Naive thymus-derived CD8-positive, alpha-beta T cell (primary cell): ENCODE measurements at places on chromosomes 4 and X. TPM values are rescaled to one million over a fixed set of nuclear protein-coding genes. Genes with fewer than 3 reads are reported as not detected.

RTL9 gene
- polyA plus RNA-seq: not detected

TLR6 gene
- not detected for polyA plus RNA-seq

POF1B gene
- polyA plus RNA-seq: not detected

CT55 gene
- not detected for polyA plus RNA-seq

DNA sequence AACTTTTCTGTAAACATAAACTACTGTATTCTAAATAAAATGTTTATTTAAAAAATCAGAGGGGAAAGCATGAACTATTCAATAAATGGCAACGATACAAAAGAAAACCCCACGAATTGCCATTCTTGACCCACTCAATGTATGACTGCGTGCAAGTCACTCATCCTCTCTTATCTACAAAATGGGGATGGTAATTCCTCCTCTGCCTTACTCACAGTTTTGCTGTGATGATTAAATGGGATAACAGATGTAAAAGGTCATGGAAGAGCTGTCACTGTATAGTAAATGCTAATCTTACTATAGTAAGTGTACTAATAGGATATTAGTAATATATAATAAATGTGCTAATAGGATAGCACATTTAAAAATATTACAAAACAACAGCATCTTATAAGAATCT lies 173.4 kb downstream of the SCFD2 start:
- no peak overlapping the region for H3K27ac ChIP-seq
- peaks cover 6% of the 10 kb centered on the region for H3K4me1 ChIP-seq
- no peak for DNase-seq
- H3K4me3 ChIP-seq: no peak overlapping the region
- H3K36me3 ChIP-seq: peaks cover 6% of the 10 kb centered on the region

GRCh38 chr4:5707778-5708448 lies 446 bp downstream of the EVC2 start:
- H3K4me3 ChIP-seq: peak overlapping the region; percentile 64
- H3K27me3 ChIP-seq: peaks cover 34% of the 10 kb centered on the region
- DNase-seq: no peak
- H3K27ac ChIP-seq: no peak overlapping the region

DNA sequence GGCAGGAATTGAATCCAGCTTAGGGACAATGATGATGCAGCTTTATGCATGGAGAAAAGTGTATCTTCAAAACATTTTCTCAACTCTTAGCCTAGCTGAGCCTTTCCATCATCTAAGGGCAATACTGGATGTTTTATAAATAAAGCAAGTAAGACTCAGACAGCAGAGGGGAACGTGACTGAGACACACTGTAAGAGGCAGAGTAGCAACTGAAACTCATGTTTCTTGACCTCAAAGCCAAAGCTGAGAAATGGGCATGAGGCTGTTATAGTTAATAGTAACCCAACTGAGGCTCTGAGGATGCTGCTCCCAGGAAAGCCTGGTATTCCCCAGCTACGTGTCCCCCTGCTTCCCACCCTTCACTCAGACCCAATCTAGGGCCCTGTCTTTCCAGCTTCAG lies 44.6 kb downstream of the ARHGEF9 start:
- no peak overlapping the region for H3K4me3 ChIP-seq
- DNase-seq: no peak
- no peaks in the 10 kb centered on the region for H3K36me3 ChIP-seq
- H3K27me3 ChIP-seq: no peaks in the 10 kb centered on the region
- H3K27ac ChIP-seq: no peak overlapping the region

- H3K4me1 ChIP-seq: peaks cover 2% of the 10 kb centered on the region
- H3K27ac ChIP-seq: no peak overlapping the region
- H3K36me3 ChIP-seq: peaks cover 6% of the 10 kb centered on the region
- H3K27me3 ChIP-seq: no peaks in the 10 kb centered on the region
- no peak overlapping the region for H3K4me3 ChIP-seq
These were observed 95.4 kb upstream of the NUDT6 start for GRCh38 chr4:123017636-123018395.

DNA sequence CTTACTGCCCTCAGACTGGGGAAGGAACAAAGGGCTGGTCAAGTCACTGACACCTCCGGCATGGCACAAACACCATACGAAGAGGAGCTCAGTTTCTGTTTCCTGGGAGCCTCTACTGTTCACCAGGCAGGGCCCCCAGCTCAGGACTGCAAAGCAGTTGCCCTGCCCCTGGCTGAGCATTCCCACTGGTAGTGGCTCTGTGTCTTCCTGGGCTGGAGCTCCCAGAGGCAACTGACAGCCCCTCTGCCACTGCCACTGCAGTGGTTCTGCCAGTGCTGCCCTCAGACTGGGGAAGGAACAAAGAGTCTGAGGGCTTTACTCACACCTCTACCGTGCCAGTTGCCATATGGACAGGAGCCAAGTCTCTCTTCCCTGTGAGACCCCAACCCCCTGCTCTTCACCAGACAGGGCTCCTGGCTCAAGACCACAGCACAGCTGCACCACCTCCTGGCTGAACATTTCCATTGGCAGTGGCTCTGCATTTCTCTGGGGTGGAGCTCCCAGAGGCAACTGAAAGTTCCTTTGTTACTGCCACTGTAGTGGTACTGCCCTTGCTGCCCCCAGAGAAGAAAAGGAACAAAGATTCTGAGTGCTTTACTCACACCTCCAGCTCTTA lies 67.9 kb downstream of the SMARCA5 start:
- H3K4me1 ChIP-seq: no peaks in the 10 kb centered on the region
- DNase-seq: no peak
- peak overlapping the region; percentile 24 for H3K27ac ChIP-seq

- DNase-seq: no peak
- H3K36me3 ChIP-seq: peaks cover 6% of the 10 kb centered on the region
- no peaks in the 10 kb centered on the region for H3K27me3 ChIP-seq
- peak overlapping the region; percentile 2 for H3K27ac ChIP-seq
- H3K4me1 ChIP-seq: peaks cover 17% of the 10 kb centered on the region
These were observed 14.7 kb upstream of the PLAC8 start for GRCh38 chr4:83129264-83129663.

GRCh38 chrX:21658746-21659145 lies 616 bp upstream of the KLHL34 start:
- H3K27me3 ChIP-seq: peaks cover 8% of the 10 kb centered on the region
- peak overlapping the region; percentile 64 for H3K4me3 ChIP-seq
- H3K36me3 ChIP-seq: no peaks in the 10 kb centered on the region
- no peak overlapping the region for H3K27ac ChIP-seq
- no peak for DNase-seq
- H3K4me1 ChIP-seq: peaks cover 4% of the 10 kb centered on the region

DNA sequence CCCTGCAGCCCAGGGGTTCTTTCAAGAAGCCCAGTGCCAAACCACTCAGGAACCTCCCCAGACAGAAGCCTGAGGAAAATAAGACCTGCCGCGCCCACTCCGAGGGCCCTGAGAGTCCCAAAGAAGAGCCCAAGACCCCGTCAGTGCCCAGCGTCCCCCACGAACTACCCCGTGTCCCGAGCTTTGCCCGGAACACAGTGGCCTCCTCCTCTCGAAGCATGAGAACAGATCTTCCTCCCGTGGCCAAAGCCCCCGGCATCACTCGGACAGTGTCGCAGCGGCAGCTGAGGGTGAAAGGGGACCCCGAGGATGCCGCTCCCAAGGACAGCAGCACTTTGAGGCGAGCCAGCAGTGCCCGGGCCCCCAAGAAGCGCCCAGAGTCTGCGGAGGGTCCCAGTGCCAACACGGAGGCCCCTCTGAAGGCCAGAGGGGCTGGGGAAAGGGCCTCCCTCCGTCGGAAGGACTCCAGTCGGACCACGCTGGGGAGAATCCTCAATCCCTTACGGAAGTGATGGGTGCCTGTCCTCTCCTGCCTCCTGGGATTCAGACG lies 40.2 kb downstream of the FHDC1 start:
- H3K27me3 ChIP-seq: no peaks in the 10 kb centered on the region
- no peak overlapping the region for H3K27ac ChIP-seq
- DNase-seq: no peak
- H3K4me1 ChIP-seq: no peaks in the 10 kb centered on the region

DNA sequence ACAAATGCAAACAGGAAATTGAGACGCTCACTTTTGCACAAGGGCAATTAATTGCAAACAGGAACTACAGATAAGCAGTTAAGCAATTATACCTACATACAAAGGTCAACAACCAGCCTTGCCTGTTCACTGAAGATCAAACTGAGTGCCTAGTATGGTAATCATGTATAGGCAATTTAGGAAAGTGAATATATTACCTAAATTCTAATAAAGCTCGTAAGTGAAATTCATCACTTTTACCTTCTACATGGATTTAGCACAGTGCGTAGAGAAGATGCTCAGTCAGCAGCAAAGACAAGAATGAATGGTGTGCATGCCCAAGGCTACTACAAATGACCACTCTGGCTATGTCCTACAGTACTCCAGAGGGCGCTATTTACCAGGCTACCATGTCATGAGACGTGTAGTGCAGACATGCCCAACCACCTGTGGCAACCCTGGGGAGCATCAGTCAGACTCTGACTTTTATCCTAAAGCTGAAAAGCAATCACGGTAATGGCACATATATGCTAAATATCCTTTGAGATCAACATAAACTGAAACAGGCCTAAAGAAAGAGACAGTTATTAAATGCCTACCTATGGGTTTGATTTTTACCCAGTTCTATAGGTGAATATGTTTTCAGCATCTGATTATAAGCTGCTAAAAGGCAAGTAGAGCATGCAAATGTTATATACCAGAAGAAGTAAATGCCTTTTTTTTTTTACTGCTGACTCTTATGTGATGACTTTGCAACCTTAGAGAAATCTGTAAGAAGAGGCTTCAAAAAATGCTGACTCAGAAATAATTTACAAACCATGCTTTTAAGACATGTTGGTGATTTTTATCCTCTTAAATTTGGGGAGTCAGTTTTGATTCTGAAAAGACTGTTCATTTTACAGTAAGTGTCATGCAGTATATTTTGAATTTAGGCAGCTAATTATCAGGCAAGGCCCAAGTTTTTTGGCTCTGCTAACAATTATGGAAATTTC lies 178.0 kb downstream of the PPP3CA start:
- DNase-seq: peak; percentile 50
- peaks cover 12% of the 10 kb centered on the region for H3K4me1 ChIP-seq
- no peaks in the 10 kb centered on the region for H3K36me3 ChIP-seq
- no peaks in the 10 kb centered on the region for H3K27me3 ChIP-seq

GRCh38 chr4:4392501-4393183 lies 5.7 kb downstream of the NSG1 start:
- peaks cover 13% of the 10 kb centered on the region for H3K36me3 ChIP-seq
- no peak for DNase-seq
- H3K4me1 ChIP-seq: peaks cover 31% of the 10 kb centered on the region
- no peak overlapping the region for H3K4me3 ChIP-seq
- peaks cover 11% of the 10 kb centered on the region for H3K27me3 ChIP-seq
- H3K27ac ChIP-seq: peak overlapping the region; percentile 47
